Tibial nerve (tissue), 4 donors: ENCODE measurements at places on chromosomes 7 and 10.

DNA sequence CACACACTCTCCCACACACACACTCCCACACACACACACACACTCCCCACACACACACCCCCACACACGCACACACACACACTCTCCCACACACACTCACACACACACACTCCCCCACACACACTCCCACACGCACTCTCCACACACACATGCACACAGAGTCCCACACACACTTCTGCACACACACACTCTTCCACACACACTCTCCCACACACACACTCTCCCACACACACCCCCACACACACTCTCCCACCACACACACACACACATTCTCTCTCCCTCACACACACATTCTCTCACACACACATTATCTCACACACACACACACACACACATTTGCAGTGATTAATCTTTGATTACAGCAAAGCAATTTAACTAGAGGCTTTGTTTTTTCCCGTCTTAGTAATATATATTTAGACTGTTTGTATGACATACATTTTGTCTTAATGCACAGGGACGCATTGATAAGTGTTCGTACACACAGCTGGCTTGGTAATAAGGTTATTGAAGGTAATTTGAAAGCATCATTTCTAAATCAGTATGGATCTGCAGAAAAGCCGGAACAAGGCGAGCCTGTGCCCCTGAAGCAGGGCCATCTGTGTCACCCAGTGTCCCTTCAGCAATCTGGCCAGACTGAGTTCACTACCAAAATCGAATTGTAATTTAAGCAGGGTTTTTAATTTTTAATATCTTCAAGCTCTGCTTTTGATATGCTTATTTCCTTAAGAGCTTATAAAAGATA, 69.9 kb upstream of the SH2B2 start:
- DNase-seq = no peak

- no peak for DNase-seq
Observed at GRCh38 chr7:98105942-98106544, 619 bp upstream of the LMTK2 start.

DNA sequence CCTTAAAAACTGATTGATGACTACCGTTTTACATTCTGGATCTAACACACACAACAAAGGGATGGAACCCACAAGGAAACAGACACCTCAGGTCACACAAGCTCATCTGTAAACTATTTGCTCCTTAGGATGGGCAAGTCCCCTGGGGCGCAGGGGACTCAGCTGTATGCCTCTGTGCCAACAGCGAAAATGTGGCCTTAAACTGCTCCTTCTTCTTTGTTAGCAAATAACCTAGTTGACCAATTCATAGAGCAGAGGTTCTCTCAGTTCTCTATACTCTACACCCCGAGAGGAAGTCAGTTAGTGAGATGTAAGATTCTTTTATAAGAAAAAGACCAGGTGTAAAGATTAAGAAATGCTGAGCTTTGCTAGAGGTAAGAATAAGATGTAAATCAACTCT, 181.9 kb upstream of the PRSS58 start:
- DNase-seq = no peak

- DNase-seq = no peak
Observed at GRCh38 chr10:128694168-128694850, 568.1 kb upstream of the MKI67 start.

GRCh38 chr7:48426331-48426965, 255.2 kb downstream of the ABCA13 start:
- no peak for DNase-seq
